Sigmoid colon (tissue), 7 donors: ENCODE measurements at places on chromosomes 2 and 18. TPM values are rescaled to one million over a fixed set of nuclear protein-coding genes. Genes with fewer than 3 reads are reported as not detected.

DNA sequence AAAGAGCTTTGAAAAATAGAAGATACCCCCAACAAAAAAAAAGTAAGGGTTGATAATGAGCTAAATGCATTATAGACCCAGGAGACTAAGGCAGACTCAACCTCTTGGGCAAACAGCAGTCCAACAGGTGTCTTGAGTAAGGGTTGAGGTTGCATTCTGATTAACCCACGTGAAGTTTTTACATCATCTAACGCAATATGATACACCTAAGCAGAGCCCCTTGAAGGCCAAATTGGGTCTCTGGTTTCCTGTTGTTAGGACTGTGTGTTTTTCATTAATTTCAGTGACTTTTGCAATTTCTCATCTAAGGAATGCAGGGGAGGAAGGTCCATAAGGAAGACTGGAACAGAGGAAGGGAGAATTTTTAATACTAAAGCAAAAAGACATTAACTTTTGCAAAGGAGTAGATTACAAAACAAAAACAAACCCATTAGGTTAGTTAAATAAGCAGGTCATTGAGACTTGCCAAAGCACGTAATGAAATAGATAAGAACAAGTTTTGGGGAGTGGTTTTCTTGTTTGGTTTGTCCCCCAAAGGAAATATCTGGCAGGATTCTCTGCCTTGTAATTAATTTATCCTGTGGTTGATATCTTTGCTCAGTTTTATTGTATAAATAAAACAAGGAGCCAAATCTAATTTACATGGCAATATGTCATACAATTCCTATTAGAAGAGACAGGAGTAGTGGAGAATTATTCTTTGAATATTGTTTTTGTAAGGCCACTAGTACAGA lies 244.3 kb downstream of the ETAA1 start:
- no peak for DNase-seq
- no peaks in the 10 kb centered on the region for H3K36me3 ChIP-seq
- no peaks in the 10 kb centered on the region for H3K27me3 ChIP-seq
- no peak overlapping the region for H3K4me3 ChIP-seq

EFR3B gene
- polyA plus RNA-seq: under 0.01 TPM

GRCh38 chr18:39596891-39597290 lies 2031.3 kb upstream of the CELF4 start:
- no peak overlapping the region for H3K4me3 ChIP-seq
- no peaks in the 10 kb centered on the region for H3K4me1 ChIP-seq
- H3K36me3 ChIP-seq: no peaks in the 10 kb centered on the region
- no peak for DNase-seq
- H3K27ac ChIP-seq: no peak overlapping the region

DNA sequence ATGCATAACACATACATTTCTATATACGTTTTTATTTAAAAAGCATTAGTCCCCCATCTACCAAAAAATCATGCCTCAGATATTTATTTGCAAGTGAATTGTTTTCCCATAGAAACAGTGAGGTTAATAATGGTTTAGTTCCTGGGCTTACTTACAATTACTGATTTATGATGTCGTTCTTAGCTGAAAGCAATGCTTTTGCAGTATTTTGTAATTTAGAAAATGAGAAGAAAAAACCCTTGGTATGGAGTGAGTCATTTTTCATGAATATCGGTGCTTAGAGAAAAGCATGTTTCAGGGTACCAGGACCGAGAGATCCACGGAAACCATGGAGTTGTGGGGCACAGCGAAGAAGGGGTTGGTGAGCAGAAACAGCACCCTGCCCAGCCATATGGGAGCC lies 12.0 kb upstream of the CDK15 start:
- H3K27ac ChIP-seq: no peak overlapping the region
- no peak overlapping the region for H3K4me3 ChIP-seq

- no peak for DNase-seq
- H3K36me3 ChIP-seq: no peaks in the 10 kb centered on the region
- no peak overlapping the region for H3K4me3 ChIP-seq
- H3K27ac ChIP-seq: no peak overlapping the region
Observed at GRCh38 chr2:129642526-129643043, 336.9 kb upstream of the RAB6C start.

DNA sequence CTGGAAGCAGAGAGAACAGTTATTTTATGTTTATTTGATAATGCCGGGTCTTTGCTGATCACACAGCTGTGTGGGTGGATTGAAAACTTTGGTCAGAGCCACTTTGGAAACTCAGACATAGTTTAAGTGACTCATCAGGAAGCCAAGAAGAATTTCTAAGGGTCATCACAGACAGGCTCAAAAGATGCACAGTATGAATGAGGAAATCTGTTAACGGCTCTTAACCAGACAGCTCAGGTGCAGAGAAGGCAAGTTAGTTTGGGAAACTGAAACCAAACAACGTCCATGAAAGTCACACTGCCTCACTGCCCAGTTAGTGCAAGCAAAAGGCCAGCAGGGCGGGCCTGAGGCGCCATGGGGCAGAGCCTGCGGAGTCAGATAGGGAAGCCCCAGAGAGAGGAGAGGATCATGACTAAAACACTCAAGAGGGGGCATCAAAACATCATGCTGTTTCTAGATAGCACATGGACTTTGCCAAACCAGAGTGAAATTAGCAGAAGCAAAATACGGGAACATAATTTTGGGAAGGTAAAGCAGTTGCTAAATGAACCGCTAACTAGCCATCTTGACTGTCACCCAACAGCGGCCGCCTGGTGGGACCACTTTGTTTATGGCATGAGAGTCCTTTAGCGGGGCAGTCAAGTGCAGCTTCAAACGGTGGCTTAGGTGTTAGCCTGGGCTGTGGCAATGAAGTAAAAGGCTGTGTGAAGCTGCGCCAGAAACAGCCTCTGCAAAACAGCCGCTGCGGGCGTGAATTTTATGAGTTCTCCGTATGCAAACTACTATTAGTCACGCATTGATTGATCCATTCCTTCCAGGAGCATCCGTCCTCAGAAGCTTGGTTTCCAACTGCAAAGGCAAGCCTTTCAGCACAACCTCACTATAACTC lies 101.2 kb downstream of the KCTD18 start:
- H3K27ac ChIP-seq: no peak overlapping the region
- no peaks in the 10 kb centered on the region for H3K4me1 ChIP-seq
- no peak for DNase-seq
- H3K4me3 ChIP-seq: no peak overlapping the region

DNA sequence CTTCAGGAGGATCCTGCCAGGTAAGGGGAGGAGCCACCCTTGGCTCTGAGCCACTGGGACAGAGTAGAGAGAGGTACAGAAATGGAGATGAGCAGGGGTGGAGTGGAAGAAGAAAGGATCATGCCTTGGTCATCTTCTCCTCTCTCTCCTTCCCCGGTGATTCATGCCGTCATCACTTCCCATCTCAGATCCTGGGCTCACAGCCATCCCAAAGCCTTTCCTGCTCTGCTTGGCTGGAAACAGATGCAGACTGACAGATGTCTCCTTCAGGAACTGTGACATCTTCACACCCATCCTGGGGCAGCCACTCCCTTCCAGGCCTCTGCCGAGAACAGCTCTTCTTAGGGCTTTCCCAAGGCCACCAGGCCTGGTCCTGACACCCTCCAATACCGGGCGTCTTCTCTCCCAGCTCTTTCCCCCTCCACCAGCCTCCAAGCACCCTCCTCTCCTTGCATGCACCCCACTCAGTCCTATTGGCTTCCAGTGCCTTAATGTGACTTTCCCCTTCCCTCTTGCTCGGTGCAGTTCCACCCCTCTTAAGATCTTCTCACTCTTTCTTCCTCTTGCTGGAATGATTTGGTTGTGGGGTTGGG lies 58.3 kb upstream of the TNP1 start:
- no peaks in the 10 kb centered on the region for H3K4me1 ChIP-seq
- no peaks in the 10 kb centered on the region for H3K36me3 ChIP-seq
- no peak overlapping the region for H3K4me3 ChIP-seq
- DNase-seq: no peak
- no peak overlapping the region for H3K27ac ChIP-seq
- no peaks in the 10 kb centered on the region for H3K27me3 ChIP-seq

DNA sequence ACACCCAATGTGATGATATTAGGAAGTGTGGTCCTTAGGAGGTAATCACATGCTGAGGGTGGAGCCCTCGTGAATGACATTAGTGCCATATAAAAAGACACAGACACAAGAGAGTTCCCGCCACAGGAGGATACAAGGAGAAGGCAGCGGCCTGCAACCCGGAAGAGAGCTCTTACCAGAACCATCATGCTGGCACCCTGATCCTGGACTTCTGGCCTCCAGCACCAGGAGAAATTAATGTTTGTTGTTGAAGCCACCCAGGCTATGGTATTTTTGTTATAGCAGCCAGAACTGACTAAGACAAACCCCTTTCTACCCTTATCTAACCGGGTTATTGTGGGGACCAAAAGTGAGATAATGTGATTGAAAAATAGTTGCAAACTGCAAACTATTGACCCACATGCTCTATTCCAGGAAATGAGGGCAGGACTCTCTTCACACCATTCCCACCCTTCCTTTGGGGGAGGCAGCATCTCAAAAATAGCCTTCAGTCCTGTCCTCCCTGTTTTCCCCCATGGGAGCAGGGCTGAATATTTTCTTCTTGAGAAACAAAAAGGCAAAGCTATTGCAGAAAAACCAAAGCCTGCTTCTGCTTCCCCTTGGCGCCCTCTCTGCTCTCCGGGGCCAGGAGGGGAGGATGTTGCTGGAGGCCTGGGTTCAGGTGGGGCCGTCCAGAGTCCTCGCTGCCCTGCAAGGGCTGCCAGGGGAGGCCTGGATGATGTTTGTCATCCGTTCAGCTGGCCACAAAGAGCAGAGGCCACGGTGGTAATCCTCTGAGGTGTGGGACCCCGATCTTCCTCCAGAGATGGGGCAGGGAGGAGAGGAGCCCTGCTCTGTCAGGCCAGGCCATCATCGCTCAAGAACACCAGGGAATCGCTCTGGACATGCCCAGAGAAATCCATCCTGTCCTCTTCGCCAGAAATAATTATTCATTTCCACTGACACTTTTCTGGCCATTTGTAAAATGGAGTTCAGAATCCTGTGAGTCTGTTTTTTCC lies 73.8 kb upstream of the HAAO start:
- H3K27ac ChIP-seq: peak overlapping the region; percentile 52
- H3K4me1 ChIP-seq: peaks cover 21% of the 10 kb centered on the region
- peak; percentile 82 for DNase-seq
- no peaks in the 10 kb centered on the region for H3K27me3 ChIP-seq
- H3K36me3 ChIP-seq: no peaks in the 10 kb centered on the region

AFF3 gene
- polyA plus RNA-seq: 1.2 TPM

GRCh38 chr2:43407935-43408334 lies 181.5 kb upstream of the ZFP36L2 start:
- H3K27me3 ChIP-seq: no peaks in the 10 kb centered on the region
- DNase-seq: no peak
- H3K27ac ChIP-seq: peak overlapping the region; percentile 63
- no peak overlapping the region for H3K4me3 ChIP-seq
- H3K4me1 ChIP-seq: peaks cover 77% of the 10 kb centered on the region

DNA sequence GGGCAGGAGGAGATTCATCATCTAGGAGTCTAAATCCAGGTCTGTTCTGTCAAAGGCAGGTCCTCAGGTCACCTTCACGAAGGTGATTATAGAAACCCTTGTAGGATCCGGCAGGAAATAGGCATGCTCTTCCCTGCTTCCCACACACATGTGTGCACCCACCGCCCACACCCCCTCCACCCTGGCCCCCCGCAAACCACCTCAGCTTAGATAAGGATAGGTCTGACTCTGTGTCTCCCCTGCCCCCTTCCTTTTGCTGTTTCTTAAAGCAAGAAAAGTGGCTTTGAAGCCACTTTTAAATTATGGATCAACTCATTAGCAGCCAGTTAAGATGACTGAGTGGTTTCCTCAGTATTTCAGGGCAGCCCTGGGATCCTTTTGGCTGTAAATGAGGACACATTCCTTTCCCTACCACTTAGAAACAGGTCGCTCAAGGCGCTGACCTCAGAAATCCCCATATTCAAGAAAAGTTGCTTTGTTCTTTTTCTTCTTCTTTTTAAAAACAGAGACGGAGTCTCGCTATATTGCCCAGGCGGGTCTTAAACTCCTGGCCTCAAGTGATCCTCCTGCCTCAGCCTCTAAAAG lies 14.5 kb upstream of the CIB4 start:
- no peaks in the 10 kb centered on the region for H3K27me3 ChIP-seq
- no peak overlapping the region for H3K27ac ChIP-seq
- no peak overlapping the region for H3K4me3 ChIP-seq
- no peaks in the 10 kb centered on the region for H3K4me1 ChIP-seq

DNA sequence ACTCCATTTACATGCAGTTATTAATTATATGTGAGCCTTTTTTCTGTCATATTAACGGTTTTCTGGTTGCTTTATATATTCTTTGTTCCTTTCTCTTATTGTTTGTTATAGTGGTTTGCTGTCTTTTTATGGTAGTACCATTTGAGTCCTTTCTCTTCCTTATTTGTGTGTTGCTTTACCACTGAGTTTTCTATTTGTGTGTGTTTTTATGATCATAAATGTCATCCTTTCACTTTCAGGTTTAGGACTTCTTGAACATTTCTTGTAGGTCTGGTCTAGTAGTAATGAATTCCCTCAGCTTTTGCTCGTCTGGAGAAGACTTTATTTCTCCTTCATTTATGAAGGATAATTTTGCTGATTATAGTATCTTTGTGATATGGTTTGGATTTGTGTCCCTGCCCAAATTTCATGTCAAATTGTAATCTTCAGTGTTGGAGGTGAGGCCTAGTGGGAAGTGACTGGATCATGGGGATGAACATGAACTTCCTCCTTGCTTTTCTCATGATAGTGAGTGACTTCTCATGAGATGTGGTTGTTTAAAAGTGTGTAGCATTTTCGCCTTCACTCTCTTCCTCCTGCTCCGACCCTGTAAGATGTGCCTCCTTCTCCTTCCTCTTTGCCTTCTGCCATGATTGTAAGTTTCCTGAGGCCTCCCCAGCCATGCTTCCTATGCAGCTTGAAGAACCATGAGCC lies 11.5 kb downstream of the GCC2 start:
- no peak overlapping the region for H3K4me3 ChIP-seq
- no peaks in the 10 kb centered on the region for H3K4me1 ChIP-seq
- H3K36me3 ChIP-seq: peaks cover 7% of the 10 kb centered on the region
- no peak overlapping the region for H3K27ac ChIP-seq

- no peak overlapping the region for H3K4me3 ChIP-seq
- H3K4me1 ChIP-seq: peaks cover 40% of the 10 kb centered on the region
- peak overlapping the region; percentile 69 for H3K27ac ChIP-seq
- no peaks in the 10 kb centered on the region for H3K27me3 ChIP-seq
- H3K36me3 ChIP-seq: no peaks in the 10 kb centered on the region
- DNase-seq: peak; percentile 96
Observed at GRCh38 chr2:173997269-173997668, 32.1 kb upstream of the SP3 start.

DNA sequence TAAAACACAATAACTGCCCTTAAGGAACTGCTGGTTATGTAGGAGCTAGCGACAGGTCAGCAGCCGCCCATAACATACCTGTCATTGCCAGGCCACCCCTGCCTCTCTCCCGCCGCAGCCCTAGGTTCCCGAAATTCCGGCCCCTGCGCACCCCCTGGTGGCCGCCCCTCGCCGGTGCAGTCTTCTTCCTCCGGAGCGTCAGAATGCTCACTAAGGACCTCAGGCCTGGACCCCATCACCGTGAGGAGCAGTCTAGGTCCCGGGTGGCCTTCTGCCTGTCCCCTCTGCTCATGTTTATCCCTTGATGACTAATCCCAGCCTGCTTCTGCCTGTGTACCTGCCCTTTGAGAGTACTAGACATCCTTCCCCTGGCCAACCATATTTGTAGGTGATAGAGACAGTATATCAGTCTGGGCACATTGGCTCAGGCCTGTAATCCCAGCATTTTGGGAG lies 115.7 kb upstream of the SLC1A4 start:
- peak; percentile 86 for DNase-seq
- H3K27me3 ChIP-seq: no peaks in the 10 kb centered on the region
- H3K4me3 ChIP-seq: peak overlapping the region; percentile 34
- H3K4me1 ChIP-seq: peaks cover 7% of the 10 kb centered on the region
